ENCODE measurements at places on chromosomes 4 and X. TPM values are rescaled to one million over a fixed set of nuclear protein-coding genes. Genes with fewer than 3 reads are reported as not detected.

- DNase-seq: no peak
Measured at GRCh38 chr4:182648766-182649165, 268.4 kb downstream of the DCTD start.

GRCh38 chrX:110087485-110088356 is 84.8 kb downstream of the TMEM164 start:
- peak; percentile 91 for DNase-seq

DNA sequence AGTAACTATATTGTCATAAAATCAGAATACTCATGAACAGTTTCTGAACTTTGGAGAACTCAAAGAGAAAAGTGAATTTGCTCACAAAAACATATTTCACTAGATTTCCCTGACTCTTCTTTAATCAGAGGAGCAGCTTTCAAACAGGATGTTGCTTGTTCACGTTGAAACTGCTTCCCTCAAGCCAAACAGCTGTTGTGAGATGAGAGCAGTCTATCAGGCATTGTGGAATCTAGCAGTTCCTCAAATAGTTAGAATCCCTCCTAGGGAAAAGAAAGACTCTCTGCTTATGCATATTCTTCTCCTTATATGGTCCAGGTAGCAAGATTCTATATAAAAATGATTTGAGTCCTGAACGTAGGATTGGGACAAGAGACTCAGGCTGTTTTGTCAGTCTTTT is 1012.1 kb downstream of the FAM133A start:
- DNase-seq: no peak

DNA sequence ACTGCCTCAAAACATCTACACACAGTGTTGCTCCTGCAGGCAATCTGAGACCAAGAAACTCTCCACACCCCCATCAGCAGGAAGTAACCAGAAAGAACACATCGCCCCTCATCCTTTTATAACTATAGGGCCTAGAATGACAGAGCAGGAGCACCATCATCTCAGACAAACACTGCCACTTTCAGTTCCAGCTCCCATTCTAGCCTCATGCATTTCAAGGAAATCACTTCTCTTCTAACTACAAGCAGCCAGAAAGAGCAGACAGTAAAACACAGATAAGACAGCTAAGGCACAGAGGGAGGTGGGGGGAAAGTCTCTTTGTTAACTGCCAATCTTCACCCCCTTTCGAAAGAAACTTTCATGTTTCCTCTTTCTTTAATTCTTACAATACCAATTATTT is 102.6 kb upstream of the TENT5D start:
- no peak for DNase-seq

MAGEB10 gene
- not detected for total RNA-seq

GRCh38 chr4:66606908-66607307 is 936.6 kb upstream of the EPHA5 start:
- DNase-seq: no peak

C4orf50 gene
- not detected for total RNA-seq

CXCL10 gene
- total RNA-seq: not detected

DNA sequence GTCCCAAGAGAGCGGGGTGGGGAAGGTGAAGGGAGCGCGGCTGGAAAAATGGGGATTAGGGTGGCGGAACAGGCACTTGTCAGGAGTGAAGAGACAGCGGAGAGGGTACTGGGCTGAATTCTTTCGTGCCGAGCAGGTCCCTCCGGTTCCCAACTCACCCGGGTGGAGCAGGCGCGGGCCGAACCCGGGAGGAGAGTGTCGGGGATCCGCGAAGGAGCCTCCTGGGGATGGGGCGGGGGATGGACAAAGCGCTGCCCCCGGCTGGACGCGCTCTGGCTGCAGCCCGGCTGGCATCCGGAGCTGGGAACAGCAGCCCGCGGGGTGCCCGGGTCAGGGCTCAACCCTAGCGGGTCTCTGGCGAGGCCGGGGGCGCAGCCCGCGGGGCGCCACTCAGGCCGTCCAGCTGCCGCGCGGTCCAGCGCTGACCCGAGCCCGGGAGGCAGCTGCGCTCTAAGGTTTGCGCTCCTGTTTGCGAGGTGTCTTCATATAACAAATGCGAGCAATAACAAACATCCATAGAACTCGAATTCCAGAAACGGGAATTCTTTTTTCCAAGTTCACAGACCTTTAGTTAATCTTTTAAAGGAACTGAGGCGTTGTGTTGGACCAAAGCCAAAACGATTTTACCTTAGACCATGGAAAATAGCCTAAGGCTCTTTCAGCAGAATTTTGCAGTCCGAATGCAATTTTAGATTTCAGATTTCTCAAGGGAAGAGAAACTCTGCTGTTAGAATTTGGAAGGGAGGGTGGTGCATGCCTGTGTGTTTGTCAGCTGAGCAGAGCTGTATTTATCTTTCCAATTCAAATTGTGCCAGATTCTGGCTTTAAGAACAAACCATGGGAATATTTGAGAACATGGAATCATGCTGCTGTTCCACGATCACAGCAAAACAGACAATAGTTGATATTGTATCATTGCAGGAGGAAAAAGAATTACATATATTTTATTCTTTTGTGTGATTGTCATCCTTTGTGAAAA is 744 bp downstream of the NPY5R start:
- DNase-seq: no peak

BMX gene
- total RNA-seq: 0.90 TPM

GDPD2 gene
- total RNA-seq: not detected

TEX11 gene
- not detected for total RNA-seq

DNA sequence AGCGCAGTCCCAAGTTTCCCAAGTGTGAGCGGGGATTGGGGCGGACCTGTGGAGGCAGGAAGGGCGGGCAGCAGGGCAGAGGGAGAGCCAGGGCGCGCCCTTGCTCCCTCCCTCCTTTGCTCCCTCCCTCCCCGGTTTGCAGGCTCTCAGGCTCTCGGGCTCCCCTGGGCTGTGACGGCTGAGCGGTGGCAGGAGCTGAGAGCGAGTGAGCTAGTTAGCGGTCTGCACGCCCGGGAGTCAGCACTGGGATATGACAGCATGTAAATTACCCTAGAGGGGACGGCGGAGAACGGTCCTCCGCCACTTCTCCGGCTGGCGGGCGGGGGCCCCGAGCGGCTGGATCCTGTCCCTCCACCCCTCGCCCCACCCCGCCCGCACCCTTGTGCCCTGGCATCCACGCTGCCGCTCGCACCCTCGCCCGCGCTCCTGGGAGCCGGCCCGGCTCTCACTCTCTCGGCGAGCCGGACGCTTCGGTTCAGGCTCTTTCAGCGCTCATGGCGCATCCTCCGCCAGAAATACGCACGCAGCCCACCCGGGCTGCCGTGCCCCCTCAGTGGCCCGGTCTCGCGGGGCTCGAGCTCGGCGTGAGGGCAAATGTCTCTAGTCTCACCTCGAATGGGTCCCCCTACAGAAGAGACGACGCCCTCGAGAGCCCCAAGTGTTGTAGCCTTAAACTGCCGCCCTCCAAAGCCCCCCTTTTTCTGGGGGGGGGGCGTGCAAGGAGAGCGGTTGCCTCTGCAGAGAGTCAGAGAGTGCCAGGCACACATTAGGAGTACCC is at the start of gene TSC22D3:
TSS of gene TSC22D3 (minus strand) at position 54 of the 778 bp plus-strand sequence. CDS start 368 bp downstream, outside the sequence.
- peak; percentile 48 for DNase-seq
